ENCODE measurements at places on chromosomes 3 and 15.

DNA sequence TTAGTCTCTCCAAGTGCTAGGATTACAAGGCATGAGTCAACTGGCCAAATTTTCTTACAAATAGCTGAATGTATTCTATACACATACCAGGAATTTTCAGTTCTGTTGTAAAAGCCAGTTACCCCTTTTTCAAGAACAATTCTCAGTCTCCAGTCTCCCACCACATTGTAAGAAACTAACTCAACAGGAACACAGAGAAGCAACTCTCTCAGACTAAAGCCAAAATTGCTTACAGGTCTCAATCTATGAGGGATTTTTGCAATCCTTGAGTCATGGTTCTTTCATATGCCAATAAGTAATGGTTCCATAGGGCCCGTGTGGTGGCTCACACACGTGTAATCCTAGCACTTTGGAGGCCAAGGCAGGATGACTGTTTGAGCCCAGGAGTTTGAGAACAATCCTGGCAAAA, 8.5 kb downstream of the IP6K2 start:
- no peak for DNase-seq

DNA sequence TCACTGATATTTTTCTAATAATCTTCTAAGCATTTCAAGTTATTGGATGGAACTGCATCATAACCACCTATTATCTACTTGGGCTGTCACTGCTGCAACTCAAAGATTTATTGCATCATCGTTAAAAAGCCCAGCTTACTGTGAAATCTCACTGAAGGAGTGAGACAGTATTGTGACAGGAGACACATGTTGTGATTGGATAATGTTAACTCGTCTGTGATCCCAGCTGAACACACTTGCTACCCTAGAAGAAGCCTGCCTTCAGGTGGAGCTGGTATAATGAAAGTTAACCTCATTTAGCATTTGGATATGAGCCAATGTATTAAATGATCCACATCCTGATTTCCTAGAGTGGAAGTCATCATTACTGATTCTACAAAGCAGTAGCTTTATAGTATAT, 138.1 kb downstream of the MAP2K5 start:
- DNase-seq: no peak

DNA sequence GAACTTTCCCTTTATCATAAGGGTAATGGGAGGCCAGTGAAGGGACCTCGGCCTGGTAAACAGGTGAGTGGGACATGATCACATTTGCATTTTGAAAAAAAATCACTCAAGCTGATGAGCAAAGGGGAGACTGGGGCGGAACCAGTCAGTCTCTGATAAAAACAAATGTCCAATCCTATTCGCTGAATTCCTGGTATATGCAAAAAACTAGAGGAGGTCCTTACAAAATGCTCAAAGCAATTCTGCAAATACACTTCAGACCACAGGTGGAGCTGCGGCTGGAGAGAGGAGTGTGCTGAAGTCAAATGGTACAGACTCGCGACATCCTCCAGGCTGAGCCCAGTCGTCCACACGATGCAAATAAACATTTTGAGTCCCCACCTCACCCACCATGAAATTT, 166.7 kb downstream of the FOXP1 start:
- no peak for DNase-seq

DNA sequence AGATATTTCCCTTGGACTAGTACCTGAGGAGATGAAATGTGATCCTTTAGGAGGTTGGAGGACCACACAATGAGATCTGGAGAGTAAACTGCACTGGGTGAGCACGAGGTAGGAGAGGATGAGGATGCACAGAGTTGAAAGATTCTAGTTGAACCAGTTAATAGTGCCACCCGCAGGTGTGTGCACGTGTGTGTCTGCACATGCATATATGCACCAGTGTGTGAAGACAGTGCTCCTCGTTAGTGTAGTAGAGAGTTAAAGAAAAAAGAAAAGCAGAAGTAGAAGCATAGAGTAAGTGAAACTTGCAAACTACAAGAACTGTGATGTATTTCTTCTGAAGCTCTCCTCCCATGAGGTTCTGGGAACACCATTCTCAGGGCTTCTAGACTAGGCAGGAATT, 8.4 kb downstream of the MED12L start:
- DNase-seq: no peak

Measured in T47D (cell line).